Activated T-helper 17 cell treated with anti-CD3 and anti-CD28 coated beads, Interleukin-2, amount 50 U/mL, for 72 hours (primary cell): ENCODE measurements at places on chromosomes 12 and 14.

DNA sequence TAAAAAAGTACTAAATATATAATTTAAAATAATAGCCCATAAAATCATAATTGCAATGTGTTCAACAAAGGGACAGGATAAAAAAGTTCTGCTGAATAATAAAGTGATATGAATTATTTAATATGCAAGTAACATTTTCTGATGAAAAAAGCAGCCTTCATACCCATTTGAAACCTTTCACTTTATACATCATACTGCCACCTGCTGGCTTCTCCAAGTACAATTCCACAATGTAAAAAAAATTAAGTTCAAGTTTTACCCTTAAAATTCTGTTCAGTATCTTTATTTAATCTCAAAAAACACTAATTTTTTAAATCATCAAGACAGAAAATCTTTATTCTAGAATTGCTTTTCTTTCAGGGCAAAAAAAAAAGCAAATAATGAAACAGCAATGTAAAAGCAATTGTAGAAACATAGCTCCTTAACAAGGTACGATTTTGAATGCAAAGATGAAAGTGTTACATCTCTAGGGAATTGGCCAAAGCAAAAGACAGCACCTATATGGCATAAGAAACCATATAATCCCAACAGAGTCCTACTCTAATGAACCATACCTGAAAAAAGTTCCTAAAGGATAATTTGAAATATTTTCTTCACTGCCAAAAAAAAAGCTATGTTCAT, 15.0 kb downstream of the MDM1 start:
- ATAC-seq: no peak

DNA sequence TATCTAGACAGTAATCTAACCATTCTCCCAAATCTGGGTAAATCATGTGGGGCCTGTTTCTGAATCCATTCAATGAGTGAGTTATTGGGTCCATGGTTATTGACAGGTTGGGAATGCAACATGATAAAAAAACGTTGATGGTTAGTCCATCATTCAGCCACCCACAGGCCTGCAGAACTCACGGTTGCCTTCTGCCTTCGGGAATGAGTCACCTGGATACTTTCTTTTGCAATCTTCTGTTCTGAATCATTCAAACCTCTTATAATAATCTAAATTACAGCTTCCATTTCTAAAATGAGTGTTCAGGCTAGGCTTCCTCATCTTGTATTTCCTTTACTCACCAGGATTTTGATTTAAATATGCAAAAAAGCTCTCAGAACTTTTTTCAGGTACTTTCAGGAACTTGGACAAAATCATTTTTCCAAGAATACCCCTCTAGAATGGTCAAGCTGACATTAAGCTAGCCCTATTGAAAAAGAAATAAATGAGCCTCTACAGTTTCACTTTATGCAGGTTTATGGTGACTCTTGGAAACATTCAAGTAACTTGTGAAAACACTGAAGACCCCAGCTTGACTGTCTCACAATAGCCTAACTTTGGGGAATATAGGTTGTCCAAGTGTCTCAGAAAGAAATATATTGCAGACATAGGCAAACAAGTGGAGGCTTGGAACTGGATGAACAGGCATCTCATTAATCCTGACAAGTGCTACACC, 94.4 kb downstream of the KCNK10 start:
- ATAC-seq: peak; percentile 80

GRCh38 chr12:67594888-67595287, 53.7 kb upstream of the DYRK2 start:
- ATAC-seq: no peak

- ATAC-seq: no peak
These were observed 118.3 kb downstream of the VEZT start for GRCh38 chr12:95335948-95336347.

- ATAC-seq: no peak
These were observed 331.1 kb downstream of the ATP23 start for GRCh38 chr12:58272461-58272860.

- no peak for ATAC-seq
These were observed 3.7 kb upstream of the FAIM2 start for GRCh38 chr12:49907352-49907751.

GRCh38 chr12:115294453-115295133, 610.6 kb upstream of the TBX3 start:
- no peak for ATAC-seq

DNA sequence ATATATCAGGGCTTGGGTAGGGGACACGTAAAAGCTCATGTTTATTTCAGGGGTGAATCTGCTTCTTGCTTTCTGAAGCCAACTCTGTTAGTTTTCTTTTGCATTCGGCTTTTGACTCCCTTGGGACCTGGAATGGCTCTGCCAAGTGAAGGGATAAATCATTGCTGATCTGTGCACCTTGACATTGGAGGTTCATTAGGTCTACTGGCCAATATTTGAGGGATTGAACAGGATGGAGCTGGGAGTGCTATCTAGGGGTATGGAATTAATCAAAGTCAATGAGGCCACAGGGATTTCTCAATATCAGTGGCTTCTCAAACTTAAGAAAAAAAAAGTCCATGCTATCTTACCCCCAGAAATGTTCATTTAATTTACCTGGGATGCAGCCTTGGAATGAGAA, 203.5 kb upstream of the RMST start:
- no peak for ATAC-seq

GRCh38 chr12:92432724-92433441, 269.9 kb upstream of the PLEKHG7 start:
- ATAC-seq: peak; percentile 82

DNA sequence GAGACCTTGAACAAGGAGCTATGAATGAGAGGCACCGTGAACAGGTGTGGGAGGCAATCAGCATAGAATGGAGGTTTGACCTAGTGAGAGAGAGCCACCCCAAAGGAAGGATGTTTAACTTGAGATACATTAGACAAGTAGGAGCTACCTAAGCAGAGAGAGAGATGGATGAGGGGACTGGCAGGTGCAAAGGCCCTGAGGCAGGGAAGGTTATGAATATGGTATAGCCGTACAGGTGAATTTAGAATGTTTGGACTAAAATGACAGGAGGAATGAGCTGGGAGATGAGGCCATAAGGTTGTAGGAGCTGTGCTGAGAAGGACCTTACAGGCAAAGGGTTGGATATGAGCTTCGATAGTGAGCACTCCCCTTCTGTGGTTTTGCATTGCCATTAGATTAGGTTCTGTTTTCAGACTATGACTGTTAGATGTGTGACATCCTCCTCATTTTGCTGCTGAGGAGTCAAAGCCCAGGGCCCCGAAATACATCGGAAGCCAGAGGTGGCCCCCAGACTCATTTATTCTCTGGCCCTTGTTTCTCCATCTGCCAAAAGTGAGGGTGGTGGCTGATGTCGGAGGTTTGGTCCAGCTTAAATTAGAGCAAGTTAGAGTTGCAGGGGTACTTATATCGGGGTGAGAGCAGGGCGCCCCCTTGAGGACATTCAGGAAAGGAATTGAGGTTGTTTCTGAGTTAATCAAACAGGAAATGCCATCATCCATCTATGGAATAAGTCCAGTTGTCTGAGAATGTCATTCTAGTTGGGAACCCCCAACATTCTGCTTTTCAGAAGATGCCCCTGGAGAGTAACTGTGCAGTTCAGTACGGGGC, 29.4 kb downstream of the SLC24A4 start:
- peak; percentile 37 for ATAC-seq

- ATAC-seq: no peak
These were observed 88.9 kb upstream of the FRMD6 start for GRCh38 chr14:51562816-51563215.

- no peak for ATAC-seq
These were observed 74.4 kb upstream of the MAP1LC3B2 start for GRCh38 chr12:116484807-116485206.

GRCh38 chr12:104306943-104307654, 3.6 kb downstream of the EID3 start:
- ATAC-seq: no peak

DNA sequence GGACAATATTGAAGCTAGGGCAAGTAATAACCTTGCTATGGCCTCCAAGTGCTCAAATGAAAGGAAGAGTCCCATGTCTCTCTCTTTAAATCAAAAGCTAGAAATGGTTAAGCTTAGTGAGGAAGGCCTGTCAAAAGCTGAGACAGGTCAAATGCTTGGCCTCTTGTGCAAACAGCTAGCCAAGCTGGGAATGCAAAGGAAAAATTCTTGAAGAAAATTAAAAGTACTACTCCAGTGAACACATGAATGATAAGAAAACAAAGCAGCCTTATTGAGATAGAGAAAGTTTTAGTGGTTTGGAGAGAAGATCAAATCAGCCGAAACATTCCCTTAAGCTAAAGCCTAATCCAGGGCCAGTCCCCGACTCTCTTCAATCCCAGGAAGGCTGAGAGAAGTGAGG, 84.1 kb upstream of the PLEKHA5 start:
- no peak for ATAC-seq

DNA sequence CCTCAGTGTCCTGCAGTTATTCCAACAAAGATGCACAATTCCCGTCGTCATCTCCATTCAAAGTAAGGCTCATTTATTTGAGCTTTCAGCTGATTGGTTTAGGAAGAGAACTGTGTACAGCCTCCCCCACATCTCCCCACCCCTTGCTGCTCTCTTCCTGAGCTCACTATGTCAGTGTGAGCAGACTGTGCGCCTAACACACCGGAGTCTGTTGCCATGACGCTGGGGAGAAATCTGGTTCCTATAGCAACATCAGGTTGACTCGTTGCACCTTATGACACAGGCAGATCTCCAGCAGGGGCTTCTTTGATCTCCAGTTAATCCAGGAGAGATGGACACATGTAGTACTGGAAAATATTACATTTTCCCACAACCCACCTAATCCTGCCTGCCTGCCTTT, 319.4 kb downstream of the CACNA1C start:
- ATAC-seq: no peak

- no peak for ATAC-seq
These were observed 68.3 kb downstream of the DENND5B start for GRCh38 chr12:31522607-31523006.

DNA sequence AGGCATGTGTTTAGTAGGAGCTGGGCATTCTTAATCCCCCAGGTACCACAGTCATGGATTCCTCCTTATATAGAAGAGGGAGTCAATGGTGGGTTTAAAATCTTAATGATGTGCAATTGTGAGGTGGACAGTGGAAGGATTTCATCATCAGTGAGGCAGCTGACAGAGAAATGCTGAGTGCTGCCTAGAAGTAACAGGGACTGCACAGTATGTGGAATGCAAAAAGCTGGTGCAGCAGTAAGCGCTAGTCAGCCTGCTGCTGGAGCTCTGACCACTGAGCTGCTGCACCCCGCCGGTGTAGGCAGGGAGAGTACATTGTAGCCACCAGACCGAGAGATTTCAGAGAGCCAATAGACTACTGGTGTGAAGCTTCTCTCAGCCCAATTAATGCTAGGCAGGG, 80.5 kb upstream of the DACT1 start:
- no peak for ATAC-seq

DNA sequence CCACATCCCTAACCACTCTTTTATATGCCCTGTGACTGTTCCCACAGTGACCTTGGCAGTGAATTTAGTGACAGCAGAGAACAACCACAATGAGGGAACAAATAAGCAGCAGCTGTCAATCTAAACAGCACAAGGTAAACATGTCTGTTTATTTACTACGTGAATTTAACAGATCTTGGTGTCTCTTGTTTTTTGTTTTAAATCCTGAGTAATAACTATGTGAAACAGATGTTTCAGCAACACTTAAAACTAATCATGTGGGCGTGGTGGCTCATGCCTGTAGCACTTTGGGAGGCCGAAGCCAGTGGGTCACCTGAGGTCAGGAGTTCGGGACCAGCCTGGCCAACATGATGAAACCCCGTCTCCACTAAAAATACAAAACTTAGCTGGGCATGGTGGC, 17.0 kb upstream of the CFAP54 start:
- ATAC-seq: no peak

- ATAC-seq: no peak
These were observed 578.6 kb downstream of the SLC16A7 start for GRCh38 chr12:60174476-60174875.

GRCh38 chr12:15996948-15997347, 85.8 kb downstream of the DERA start:
- ATAC-seq: no peak

DNA sequence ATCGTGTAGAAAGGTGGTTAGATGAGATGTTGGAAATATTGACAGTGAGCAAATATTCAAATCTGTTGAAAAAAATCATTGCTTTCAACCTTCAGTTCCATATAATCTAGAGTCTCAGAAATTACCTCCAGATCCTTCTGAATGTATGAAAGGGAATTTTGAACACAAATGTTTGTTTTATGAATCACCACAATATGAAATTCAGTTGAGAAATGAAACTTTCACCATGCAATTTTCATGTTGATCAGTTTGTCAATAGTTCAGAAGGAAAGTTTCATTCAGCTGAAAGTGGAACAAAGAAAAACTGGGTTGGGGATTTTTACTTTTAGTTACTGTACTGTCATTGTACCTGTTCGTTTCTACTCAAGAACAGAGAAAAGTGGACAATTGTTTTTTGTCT, 953.6 kb downstream of the SLC6A15 start:
- peak; percentile 29 for ATAC-seq

- ATAC-seq: no peak
These were observed 136.3 kb upstream of the PZP start for GRCh38 chr12:9344541-9344940.

DNA sequence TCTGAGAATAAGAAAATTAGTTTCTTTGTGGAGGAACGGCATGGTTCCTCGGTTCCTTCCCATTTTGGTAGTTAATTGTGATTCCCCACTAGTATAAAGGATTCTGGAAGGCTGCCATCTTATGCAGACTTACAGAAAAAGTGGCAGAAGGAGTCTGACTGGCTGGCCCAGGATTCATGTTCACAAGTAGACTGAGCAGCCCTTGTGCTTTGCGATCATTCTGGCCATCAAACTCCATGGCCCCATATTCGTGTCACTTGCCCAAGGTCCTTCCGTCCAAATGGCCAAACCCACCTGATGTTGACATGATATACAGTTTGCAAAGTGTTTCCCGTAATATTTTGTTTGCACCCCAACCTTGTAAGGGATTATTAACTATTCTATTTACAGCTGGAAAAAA, 297.2 kb upstream of the AMIGO2 start:
- ATAC-seq: no peak
